ENCODE measurements at places on chromosomes 5 and 9.
A peak's percentile ranks its signal among the peaks of the same experiment; 100 is the strongest.

DNA sequence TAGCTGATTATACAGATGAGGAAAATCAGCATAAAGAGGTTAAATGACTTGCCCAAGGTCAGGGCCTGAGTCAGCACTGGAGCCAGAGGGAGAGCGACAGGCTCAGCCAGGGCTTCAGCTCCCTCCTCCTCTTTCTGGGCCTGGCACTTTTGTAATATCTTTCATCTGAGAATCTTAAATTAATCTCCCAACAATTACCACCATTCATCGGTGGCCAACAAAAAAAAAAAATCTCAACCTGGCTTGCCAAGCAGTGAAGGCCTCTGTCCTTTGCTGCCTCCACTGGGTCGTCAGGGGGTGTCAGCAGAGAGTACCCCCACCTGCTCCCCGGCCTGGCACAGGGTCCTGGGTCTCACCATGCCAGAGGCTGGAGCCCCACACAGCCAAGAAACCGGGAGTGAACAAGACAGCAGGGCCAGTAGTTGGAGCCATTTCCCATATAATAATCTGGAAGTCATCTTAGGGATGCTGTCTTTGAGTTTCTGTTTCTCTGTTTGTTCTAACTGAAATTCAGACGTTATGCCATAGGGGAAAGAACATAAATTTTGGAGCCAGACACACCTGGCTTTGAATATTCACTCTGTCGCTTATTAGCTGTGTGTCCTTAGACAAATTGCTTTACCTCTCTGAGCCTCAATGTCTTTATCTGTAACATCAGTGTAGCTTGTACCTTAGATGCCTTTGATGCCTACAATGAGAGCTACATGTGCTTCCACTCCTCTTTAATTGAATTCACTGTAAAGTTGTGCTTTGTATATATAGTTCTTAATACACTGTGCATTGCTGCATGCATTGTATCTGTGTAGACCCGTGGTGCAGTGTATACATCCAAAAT is 299.9 kb upstream of the MSX2 start:
- DNase-seq: no peak

GRCh38 chr5:123786411-123786810 is 274.4 kb downstream of the CSNK1G3 start:
- DNase-seq: no peak

DNA sequence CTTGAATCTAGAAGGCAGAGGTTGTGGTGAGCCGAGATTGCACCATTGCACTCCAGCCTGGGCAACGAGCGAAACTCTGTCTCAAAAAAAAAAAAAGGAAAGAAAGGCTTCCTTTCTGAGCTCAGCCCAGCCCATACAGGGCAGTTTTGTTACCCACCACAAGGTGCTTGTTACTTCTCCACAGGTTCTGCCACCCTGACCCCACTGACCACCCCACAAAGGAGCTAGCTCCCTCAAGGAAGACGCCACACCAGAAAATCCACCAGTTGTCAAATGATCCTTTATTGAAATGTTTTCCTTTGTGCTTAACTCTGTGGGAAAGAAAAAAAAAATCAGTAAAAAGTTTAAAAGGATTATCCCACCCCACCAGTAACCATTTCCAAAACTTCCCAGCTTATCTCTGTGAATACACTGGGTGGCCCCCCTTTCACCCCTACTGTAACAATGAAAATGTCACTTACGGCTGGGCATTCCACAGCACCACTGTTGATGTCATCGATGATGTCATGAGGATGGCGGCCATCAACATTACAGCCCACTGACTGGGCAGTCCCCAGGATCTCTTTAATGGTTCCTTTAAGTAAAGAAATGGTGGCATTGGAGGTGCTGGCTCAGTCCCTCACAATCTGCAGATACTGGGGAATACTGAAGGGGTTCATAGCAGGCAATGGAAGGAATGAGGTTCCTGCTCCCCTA is 3.6 kb downstream of the RPL12 start:
- no peak for DNase-seq

DNA sequence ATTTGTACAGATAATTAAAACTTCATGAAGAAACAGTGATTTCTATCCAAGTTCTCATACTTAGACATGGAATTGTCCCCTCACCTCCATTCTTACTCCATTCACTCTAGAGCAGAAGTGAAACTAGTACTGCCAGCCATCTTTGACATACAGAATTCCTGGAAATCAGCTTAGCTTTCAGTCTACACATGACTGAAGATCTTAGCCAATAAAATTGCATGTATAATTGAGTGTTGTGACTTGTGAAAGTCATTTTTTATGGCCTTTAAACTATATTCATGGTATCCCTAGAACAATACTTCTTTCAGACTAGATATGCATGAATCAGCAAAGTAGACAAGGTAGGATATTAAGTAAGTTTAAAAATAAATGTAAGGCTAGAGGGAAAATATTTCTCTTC is 705.2 kb upstream of the ZNF608 start:
- DNase-seq: no peak

- no peak for DNase-seq
Measured at GRCh38 chr9:21473236-21473635, 8.9 kb downstream of the IFNE start.

DNA sequence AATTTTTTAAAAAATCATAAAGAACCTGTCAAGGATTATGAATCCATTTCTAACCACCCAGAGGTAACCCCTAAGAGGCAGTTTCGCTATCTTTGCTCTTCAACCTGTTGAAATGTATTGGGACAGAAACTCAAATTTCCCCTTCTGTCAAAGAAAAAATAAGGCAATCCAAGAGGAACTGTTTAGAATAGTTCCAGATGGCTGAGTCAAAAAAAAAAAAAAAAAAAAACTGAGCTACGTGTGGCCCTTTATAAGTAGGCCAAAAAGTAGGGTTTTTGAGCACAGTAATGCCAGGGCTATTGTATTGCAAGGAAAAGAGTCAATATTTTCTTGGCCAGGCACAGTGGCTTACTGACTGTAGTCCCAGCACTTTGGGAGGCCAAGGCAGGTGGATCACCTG is 94.9 kb downstream of the RAD23B start:
- DNase-seq: no peak

DNA sequence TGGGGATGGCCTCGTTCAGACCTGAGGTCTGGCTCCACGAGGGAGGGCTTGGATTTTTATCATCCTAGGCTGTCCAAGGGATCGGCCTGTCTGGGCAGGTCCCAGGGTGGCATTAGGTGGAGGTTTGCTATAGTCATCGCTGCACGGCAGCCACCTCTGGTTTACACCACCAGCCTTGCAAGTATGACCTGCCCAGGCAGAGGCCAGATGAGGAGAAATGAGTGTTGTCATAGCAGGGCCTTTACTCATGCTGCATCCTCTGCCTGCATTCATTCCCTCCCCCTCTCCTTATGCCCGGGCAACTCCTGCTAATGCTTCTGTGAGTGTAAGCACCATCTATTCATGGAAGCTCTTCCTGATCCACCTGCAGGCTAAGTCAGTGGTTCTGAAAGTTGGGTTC is 15.3 kb upstream of the NDST1 start:
- no peak for DNase-seq

DNA sequence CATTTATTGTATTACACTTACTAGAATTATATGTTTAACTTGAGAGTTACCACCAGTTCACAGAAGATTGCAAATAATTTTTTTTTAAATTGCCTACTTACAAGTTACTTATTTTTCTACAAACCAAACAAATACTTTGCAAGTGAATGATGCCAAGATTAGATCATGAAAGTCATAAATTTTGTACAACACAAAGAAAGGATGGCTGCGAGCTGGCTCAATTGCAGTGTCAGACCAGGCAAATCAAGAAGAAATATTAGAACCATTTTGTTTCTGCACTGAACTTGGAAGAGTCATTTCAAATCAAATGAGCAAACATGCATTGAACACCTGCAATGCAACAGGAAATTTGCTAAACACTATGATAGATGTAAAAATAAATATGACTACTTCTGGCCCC is 97.3 kb downstream of the PLCXD3 start:
- DNase-seq: no peak

- DNase-seq: no peak
Measured at GRCh38 chr5:67377631-67378030, 181.0 kb upstream of the CD180 start.

GRCh38 chr5:124080256-124080655 is 568.3 kb downstream of the CSNK1G3 start:
- no peak for DNase-seq

GRCh38 chr5:33721491-33722200 is 170.1 kb downstream of the ADAMTS12 start:
- no peak for DNase-seq

DNA sequence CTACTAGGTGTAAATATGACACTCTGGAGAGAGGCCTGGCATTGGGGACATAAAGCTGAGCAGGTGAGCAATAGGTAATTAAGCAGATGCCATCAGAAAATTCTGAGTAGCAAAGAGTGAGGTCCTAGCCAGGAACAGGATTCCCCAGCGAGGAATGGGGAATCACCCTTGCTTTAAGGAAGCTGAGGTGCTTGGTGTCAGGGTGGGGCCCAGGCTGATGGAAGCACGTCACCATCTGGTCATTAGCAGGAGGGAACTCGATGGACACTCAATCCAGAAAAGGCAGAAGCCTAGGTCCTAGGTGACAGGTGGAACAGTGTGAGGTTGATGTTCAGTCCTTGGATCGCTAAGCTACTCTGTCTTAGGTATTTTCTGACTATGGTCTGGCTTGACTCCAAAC is 562.7 kb upstream of the DAP start:
- DNase-seq: no peak

DNA sequence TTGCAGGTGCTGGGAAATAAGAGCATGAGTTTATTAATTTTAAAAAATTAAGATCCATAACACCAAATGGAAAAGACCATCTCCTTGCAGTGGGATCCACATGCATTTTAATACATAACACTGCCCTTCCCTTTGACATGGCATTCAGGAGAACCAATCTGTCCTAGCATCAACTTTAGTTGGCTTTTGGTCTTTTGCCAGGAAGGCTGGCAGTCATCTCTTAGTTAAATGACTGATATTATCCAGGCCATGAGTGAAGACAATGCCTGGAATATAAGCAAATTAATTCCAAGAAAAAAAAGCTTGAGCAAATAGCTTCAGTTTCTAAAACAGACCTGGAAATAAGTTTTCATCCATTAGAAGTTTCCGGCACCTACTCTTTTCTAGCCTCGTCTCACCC is 55.1 kb upstream of the OTULINL start:
- DNase-seq: no peak

- no peak for DNase-seq
Measured at GRCh38 chr5:97101189-97101910, 41.1 kb downstream of the LIX1 start.

- no peak for DNase-seq
Measured at GRCh38 chr9:13971966-13972655, 341.8 kb downstream of the NFIB start.

GRCh38 chr5:137609127-137609526 is 110.0 kb upstream of the SPOCK1 start:
- no peak for DNase-seq

DNA sequence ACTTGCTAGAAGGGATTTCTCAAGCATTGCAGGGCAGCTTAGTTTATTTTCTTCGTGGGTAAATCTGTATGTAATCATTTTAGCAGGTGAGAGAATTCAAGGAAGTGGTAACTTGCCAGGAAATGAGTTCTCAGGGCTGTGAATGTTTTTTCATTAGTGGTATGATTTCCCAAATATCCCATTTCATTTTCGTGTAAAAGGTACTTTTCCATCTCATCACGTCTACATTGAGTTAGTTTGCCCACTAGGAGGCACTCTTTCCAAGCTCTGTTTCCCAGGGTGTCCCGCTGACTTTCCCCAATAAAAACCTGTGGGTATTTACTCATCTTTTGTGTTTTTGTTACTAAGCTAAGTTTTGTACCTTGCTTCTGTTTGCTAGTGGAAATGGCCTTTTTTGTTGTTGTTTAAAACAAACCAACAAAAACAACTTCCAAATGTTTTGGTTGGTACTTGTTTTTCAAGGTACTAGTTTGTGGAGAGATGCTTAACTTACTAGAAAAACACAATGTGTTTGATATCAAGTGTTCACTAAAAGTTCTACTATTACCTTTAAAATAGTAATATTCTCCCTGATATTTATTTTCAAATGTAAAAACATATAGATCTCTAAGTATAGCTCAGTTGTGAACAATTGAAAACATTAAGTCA is 373.6 kb downstream of the ADGRV1 start:
- DNase-seq: no peak

DNA sequence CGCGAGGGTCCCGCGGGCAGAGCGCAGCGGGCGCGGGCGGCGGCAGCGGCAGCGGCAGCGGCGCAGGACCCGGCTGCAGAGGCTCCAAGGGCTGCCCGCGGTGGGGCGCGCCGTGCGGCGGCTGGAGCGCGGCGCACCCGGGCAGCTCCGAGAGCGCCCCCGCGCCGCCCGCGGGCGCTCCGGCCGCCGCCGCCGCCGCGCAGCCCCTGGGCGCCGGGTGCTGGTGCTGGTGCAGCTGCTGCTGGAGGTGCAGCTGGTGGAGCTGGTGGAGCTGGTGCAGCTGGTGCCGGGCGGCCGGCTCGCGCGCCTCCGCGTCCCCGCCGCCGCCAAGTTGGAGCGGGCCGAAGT is 644 bp downstream of the IER5L start:
- DNase-seq: no peak

GRCh38 chr9:4740388-4740637 is 689 bp downstream of the AK3 start:
- no peak for DNase-seq

GRCh38 chr5:39376293-39376714 is 12.0 kb upstream of the C9 start:
- DNase-seq: peak; percentile 74

DNA sequence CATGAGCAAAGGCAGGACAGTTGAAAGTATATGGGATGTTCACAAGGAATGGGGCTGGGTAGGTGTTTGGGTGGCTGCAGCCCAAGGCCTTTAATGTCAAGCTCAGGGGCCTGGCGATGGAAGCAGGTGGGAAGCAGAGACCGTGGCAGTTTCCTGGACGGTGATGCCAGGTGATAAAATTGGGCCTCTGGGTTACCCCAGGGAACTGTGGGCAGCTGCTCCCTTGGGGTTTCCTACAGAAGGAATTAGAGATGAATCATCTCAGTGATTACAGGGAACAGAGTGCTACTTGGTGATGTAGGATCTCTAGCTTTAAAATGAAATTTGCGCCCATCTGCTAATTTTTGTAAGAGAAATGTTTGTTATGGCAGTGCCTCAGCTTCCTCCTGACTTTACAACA is 39.2 kb downstream of the TSTD2 start:
- DNase-seq: no peak

- DNase-seq: no peak
Measured at GRCh38 chr5:140075371-140075770, 32.3 kb upstream of the NRG2 start.

DNA sequence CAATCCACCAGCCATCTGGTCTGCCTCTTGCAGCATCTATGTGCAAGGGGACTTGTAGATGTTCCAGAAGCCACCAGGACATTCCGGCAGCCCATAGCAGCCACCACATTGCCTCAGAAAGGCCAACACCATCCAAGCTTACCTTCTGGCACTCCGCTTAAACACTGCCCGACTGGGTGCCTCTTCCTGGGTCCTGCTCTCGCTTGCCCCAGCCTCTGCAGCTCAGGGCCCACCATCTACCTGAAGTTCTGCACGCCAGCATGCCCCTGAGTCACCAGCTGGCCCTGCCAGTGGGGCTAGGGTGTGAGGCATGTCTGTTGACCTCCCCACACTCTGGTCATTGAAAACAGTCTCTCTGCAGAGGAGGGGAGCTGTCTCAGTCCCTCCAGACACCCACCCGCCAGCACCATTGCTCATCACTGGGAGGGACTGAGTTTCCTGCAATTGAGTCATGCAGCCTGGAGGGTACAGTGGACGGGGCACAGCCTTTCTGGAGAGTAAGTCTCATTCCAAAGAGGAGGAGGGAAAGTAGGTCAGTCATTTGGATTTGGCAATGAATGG is 16.9 kb upstream of the COL5A1 start:
- no peak for DNase-seq

GRCh38 chr5:157563373-157563928 is 12.1 kb downstream of the ADAM19 start:
- no peak for DNase-seq

All from Jurkat, Clone E6-1 (cell line).